ENCODE measurements at places on chromosomes 1 and 21. TPM values are rescaled to one million over a fixed set of nuclear protein-coding genes. Genes with fewer than 3 reads are reported as not detected.
A peak's percentile ranks its signal among the peaks of the same experiment; 100 is the strongest.

GRCh38 chr1:201272799-201273198, 10.5 kb upstream of the PKP1 start:
- H3K4me1 ChIP-seq, result no peaks in the 10 kb centered on the region
- DNase-seq, result no peak
- H3K27me3 ChIP-seq, result peaks cover 18% of the 10 kb centered on the region
- no peak overlapping the region for H3K27ac ChIP-seq
- no peak overlapping the region for H3K4me3 ChIP-seq
- H3K36me3 ChIP-seq, result no peaks in the 10 kb centered on the region

DNA sequence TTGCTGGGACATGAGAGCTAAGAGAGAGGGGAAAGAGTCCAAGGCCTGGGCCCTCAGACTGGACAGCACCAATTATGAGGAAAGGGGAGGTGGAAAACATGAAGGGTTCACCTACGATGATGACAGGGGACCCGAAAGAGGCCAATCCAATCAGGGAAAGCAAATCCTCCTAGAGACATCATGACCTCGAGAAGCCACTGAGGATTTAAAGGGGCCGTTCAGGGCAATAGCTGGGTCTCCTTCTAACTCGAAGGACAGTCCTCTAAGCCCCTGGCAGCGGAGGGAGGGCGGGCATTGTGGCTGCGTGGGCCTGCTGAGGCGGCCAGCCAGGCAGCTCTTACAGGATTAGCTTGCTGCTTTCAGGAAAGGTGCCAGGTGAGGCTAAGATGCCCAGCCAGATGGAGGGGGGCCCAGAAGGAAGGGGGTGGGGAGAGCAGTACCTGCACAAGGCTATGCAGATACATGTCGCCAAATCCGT, 7.4 kb downstream of the MEF2D start:
- DNase-seq, result no peak
- H3K27me3 ChIP-seq, result no peaks in the 10 kb centered on the region
- H3K27ac ChIP-seq, result peak overlapping the region; percentile 72
- H3K4me3 ChIP-seq, result peak overlapping the region; percentile 70

DNA sequence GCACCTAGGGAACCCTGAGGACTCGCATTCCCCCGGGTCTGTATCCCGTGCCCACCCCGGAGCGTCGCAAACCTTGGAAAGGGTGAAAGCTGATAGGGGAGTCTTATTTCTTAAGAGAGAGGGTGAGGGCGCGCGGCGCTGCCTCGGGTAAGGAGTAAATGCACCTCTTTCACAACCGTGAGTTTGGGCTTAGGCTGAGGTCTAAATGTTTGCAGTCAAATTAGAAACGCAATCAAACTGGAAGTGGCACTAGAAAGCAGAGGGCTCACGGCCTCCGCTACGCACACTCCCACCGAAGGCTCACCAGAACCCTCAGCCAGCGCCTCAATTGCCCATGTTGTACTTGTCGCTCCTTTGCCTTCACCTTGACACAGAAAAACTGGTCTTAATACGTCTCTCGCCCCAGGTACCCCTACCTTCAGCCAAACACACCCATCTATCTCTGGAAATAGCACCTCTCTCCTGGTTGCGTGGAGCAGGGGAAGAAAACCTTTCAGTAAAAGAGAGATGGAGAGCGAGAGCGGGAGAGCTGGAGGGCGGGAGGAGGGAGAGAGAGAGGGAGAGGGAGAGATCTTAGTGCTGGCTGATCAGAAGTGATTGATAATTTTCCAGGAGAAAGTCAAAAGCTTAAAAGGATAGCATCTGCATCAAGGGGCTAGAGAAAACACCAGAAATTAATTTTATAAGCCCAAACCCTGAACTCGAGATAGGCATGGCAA, 1.7 kb upstream of the HLX start:
- no peak overlapping the region for H3K27ac ChIP-seq
- DNase-seq, result no peak
- peaks cover 3% of the 10 kb centered on the region for H3K36me3 ChIP-seq

- H3K4me3 ChIP-seq, result no peak overlapping the region
- peaks cover 17% of the 10 kb centered on the region for H3K27me3 ChIP-seq
- no peaks in the 10 kb centered on the region for H3K36me3 ChIP-seq
- DNase-seq, result no peak
Measured at GRCh38 chr1:178483251-178483957, 13.4 kb downstream of the CLEC20A start.

The HJV gene
- total RNA-seq, result not detected

GRCh38 chr1:198986036-198986435, 347.2 kb downstream of the PTPRC start:
- no peak overlapping the region for H3K4me3 ChIP-seq
- H3K36me3 ChIP-seq, result no peaks in the 10 kb centered on the region
- H3K27ac ChIP-seq, result no peak overlapping the region
- no peaks in the 10 kb centered on the region for H3K27me3 ChIP-seq

DNA sequence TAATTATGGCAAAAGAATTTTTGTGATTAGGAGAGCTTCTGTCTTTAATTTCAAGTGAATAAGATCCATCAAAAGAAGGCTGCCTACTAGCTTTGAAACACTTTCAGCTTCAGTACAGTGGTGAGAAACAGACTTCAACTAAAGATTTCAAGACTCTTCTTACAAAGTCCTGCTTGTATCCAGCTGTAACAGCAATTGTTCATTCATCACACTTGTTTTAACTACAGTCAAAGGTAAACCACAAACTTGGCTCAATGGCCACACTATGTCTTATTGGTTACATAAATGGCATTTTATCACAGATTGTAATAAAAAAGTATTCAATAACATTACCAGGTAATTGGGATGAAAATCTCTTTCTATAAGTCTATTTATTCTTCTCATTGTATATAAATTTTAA, 59.2 kb downstream of the WARS2 start:
- H3K4me3 ChIP-seq, result no peak overlapping the region
- H3K36me3 ChIP-seq, result peaks cover 3% of the 10 kb centered on the region
- no peaks in the 10 kb centered on the region for H3K27me3 ChIP-seq
- H3K27ac ChIP-seq, result no peak overlapping the region
- no peaks in the 10 kb centered on the region for H3K4me1 ChIP-seq

The TINAGL1 gene
- not detected for total RNA-seq

- H3K27ac ChIP-seq, result peak overlapping the region; percentile 88
- H3K36me3 ChIP-seq, result peaks cover 7% of the 10 kb centered on the region
- no peaks in the 10 kb centered on the region for H3K27me3 ChIP-seq
- peak overlapping the region; percentile 51 for H3K4me3 ChIP-seq
- DNase-seq, result peak; percentile 73
Measured at GRCh38 chr1:192983349-192983980, 75.7 kb downstream of the UCHL5 start.

DNA sequence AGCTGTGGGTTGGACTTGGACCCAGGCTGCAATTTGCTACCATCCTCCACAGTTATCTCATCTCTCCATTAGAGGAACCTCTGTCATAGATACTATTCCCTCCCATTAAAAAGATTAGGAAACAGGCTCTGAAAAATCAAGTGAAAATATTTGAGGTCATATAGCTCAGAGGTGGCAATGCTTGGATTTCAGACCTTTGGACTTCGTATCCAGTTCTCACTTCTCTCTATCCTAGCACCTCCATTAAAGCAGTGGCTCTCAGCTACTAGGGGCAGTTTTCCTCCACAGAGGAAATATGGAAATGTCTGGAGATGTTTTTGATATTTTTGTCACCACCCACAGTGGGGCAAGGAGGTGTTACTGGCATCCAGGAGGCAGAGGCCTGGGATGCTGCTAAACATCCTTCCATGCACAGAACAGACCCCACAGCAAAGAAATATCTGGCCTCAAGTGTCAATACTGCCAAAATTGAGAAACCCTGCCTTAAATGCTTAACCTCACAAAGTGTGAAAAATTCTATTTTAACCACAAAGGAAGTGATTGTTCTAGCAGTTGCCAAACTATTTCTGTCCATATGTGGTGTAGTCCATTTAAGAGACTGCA, 54.1 kb downstream of the C8A start:
- H3K4me1 ChIP-seq, result no peaks in the 10 kb centered on the region
- no peaks in the 10 kb centered on the region for H3K27me3 ChIP-seq
- no peak overlapping the region for H3K27ac ChIP-seq
